GM18507 (cell line): ENCODE measurements at places on chromosomes 5 and 9.

GRCh38 chr9:91949946-91950664, at the start of gene ROR2:
Gene ROR2, minus strand, starts transcription at chr9:91950228.
- DNase-seq: peak; percentile 28

DNA sequence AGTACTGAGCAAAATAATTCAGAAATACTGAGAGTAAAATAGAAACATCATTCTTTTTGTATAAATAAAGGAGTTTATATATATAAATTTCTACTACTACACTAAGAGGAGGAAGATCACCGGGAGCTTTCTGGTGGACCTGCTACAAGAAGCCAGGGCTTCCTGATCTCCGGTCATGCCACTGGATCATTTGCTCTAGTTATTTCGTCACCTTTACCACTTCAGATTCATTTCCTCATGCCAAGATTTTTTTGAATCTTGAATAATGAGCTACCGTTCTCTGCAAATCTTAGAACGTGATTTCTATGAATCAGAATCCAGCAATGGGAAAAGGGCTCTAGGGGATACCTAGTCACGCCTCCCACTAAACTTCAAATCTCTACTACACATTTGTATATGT, 51.9 kb upstream of the TBC1D9B start:
- DNase-seq: no peak

DNA sequence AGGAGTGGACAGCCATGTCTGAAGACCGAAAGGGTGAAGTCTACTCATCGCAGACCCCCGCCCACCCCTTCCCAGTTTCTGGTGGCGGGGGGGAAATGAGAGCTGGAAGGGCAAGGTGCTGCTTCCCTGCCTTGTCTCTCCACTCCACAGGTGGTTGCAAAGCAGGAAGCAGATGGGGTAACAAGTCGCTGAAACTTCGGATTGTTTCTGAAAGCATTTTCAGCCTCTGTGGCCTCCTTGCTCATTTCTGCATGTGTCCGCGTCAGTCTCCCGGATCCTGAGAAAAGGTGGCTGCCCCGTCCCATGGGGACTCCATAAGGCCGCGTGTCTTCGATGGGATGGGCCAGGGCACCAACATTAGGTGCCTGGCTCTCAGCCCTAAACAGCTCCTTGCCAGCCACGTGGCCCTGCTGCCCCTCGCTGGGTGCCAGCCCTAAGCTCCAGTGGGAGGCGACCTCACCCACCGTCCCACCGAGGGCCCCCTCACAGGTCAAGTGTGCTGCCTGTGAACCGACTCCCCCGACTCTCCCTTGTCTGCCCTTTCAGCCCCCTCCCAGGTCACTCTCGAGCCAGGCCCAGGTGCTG, 971 bp downstream of the PHYKPL start:
- DNase-seq: no peak

- DNase-seq: no peak
Measured at GRCh38 chr9:97853844-97854695, 1.0 kb downstream of the FOXE1 start.

GRCh38 chr9:30697958-30698357, 1686.5 kb upstream of the ACO1 start:
- no peak for DNase-seq

- DNase-seq: no peak
Measured at GRCh38 chr5:138033907-138034306, 1.0 kb upstream of the FAM13B start.

DNA sequence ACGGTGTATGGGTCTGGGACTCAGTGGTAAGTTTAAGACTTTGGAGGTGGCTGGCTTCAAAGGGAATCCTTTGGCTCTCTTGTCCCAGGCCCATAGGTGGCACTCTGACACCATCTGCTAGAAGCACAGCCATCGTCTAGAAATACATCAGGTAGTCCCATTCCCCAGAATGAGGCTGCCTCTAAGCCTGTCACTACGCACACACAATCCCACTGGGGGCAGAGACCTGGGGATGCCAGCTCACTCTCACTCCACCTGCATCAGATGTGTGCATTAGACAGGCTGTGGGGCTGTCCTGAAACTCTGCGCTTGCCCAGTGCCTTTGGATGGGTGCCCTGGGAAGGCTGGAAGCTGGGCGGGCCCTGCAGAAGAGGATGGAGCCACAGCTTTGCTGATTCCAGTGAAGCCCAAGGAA, 127.5 kb upstream of the PANK3 start:
- DNase-seq: no peak

- DNase-seq: no peak
Measured at GRCh38 chr5:1765141-1765879, 34.3 kb downstream of the MRPL36 start.
